Stimulated activated CD4-positive, alpha-beta T cell treated with anti-CD3 and anti-CD28 coated beads, Interleukin-2, amount 100 ng/mL, for 4 hours (primary cell): ENCODE measurements at places on chromosomes 11 and 22.

DNA sequence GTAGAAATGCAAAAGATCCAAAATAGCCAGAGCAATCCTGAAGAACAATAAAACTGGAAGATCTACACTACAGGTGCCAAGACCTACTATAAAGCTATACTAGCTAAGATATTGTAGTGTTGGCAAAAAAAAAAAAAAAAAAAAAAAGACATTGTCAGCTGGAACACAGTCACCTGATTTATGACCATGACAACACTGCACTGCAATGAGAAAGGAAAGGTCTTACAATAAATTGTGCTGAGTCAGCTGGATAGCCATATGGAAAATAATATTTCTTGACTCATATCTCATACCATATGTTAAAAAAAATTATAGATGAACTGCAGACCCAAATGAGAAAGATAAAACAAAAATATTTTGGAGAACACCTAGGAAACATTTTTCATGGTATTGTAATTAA, 3.1 kb upstream of the PANX3 start:
- DNase-seq: no peak

DNA sequence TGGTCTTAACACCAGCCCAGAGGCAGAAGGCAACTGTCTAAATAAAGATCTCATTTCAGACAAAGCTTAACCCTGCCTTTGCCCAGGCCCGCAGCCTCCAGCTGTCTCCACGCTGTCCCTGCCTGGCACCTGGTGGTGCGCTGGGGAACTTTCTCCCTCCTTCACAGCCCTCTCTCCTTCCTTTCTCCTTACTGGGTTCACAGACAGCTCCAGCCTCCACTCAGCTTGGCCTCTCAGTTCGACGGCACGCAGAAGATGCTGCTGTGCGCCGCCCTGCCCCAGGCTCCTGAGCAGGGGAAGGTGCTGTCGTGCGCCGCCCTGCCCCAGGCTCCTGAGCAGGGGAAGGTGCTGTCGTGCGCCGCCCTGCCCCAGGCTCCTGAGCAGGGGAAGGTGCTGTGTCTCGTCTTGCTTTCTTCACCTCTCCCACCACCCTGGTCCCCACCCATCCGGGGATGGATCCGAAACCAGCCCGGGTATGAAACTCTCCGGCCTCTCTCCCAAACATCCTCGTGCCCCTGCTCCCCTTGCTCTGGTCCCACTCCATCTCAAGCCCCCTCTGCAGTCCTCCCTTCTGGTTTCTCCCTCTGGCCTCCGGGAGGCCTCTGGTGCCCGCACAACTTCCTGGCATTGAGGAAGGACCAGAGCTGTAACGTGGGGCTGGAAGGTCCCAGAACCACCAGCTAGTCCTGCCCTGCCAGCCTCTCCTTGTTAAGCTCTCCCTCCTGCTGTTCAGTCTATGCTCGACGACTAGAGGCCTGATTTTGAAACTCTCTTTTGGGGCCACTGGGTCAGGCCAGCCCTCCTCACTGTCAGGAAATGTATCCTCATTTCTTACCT, 22.9 kb upstream of the JAM3 start:
- DNase-seq: no peak

DNA sequence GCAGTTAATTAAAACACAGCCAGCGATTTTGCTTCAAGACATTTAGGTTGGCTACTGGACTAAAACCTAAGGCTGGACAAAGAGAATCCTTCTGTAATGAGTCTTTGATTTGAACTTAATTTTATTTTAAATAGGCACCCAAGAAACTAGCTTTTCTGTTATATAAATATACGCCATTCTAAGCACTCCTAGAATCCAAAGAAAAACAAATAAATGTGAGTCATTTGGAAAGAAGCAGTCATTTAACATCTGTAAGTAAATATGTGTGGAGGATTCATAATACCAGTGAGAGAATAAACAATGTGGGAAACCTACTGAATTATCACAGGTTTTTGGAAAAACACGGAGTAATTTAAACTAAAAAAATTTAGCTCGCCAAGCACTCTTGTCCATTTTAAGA, 1.2 kb upstream of the TECTA start:
- no peak for DNase-seq

DNA sequence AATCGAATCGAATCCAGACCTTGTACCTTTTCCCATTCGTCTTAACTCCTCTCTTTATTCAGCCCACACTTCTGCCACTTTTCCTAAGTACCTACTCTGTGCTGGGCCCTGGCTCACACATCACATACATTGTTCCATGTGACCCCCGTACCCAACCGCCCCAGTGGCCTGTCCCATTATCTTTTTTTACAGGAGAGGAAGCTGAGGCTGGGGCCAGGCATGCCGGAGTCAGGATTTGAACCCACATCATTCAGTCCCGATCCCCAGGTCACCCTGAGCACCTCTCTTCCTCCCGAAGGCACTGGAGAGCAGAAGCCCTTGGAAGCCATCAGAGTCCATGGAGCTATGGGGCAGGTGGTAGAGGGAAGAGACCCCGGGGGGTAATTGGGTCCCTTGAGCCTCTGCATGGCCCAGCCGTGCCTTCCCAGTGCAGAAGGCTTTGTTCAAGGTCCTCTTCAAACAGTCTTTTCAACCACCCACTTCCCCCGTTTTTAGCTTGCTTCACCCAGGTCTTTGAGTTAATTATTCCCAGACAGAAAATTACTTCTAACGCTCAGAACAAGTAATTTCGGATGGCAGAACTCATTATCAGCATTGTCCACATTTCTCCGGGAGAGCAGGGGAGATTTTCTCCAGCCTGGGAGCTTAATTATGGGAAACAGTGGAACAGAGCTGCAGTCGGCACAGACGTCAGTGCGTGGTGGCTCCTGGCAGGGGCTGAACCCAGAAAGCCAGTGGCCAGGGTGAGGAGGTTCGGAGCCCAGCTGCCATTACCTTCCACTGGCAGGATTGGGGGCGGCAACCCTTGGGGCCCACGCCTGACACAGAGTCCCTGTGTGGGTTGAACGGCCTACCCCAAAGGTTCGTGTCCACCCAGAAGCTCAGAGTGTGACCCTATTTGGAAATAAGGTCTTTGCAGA, 82.4 kb upstream of the RTL6 start:
- no peak for DNase-seq

DNA sequence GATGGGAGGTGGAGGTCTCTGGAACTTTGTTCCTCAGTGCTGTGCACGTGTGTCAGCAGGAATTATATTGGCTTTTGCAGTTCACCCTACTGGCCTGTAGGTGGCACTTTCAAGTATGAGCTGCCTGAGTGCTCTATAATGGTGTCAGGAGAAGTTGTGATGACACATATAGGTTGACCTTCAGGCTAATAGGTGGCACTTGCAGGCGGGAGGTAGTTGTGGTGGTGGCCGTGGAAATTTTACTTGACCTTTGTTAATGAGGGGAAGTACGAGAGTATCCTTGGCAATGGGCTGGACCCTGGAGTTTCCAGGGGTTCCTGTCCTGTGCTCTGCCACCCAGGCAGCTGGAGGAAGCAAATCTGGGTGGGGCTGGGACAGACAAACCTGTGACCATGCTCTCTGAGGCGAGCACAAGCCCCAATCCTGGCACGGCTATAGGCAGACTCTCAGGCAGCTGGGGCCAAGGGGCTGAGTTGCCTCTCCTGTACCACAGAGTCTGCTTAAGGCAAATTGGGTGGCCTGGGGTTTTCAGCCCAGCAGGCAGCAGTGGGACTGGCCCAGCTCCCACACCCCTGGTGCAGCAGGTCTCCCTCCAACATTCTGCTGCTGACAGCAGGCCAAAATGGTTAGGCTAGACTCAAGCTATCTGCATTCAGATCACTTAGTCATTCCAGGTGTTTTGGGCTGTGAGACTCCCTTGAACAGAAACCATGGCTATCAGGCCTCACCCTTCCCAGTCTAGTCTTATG, 147.5 kb upstream of the CTSC start:
- DNase-seq: no peak

GRCh38 chr11:18650353-18650752, 16.2 kb upstream of the SPTY2D1 start:
- DNase-seq: no peak

DNA sequence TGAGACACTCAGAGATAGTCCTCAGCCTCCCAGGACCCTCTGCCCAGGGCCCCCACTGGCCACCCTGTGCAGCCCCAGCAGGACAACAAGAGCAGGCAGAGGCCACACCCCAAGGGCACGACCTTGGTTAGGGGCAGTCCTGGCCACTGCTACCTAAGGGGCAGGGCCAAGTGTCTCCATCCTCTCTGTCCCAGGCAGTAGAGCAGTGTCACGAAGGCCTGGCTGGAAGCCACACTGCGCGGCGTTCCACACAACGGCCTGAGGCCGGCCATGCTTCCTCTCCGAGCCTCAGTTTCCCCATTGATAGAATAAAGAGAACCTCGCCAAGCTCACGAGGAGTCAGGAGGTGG, 1074.3 kb downstream of the BRD1 start:
- DNase-seq: no peak

- DNase-seq: no peak
Observed at GRCh38 chr11:7523416-7524210, 9.8 kb downstream of the PPFIBP2 start.

DNA sequence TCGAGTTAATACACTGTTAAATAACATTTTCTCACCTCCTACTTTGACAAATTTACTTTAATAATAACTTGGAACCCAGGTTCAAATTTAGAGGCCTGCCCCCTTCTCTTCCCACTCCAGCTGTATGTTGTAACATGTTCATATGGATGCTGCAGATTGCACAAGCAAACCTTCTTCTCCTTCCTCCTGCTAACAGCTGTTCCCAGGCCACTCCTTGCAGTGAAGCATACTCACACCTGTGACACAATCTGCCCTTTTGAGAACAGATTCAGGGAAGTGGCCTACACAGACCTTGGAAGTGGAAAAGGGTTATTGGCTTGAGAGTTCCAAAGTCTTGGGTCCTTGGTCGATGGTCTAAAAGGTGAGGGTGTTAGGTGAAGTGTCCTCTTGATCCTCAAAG, 131.9 kb downstream of the TEAD1 start:
- DNase-seq: no peak

DNA sequence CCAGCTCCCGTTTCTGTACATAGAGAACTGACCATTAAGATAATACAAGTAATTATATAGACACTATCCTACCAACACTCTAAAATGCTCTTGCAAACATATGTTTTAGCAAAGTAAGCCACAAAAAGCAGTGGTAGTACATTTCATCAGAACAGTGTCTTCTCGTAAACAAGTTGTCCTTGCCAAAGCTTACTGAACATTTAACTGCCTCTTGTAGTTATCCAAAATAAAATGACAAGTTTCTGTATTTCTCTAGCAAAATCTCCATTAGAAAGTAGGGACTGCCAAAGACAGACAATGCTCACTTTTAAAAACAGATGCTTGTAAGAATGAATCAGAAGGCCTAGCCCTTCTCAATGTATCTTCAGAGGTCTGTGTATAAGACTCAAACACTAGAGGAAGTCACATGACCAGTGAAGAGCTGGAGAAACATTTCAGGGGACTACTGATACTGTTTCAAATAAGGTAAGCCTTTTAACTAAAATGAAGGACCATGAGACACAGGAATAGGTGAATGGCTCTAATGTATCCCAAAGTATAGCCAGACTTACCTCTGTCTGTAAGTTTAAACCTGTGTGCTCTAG, 7.8 kb upstream of the ZC3H12C start:
- no peak for DNase-seq

DNA sequence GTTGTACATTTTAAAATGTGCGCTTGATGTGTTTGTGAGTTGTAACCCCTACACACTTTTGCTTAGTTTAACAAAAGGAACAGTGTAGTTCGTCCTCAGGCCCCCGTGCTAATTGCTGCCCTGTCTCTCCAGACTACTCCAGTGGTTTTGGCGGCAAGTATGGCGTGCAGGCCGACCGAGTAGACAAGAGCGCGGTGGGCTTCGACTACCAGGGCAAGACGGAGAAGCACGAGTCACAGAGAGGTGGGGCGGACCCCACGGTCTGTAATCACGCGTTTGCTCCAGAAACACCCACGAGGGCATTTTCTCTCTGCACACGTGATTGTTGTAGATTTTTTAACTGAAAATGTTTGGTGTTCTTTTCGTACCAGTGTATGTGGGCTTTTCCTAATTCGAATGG, 18.6 kb downstream of the CTTN start:
- DNase-seq: no peak

- DNase-seq: no peak
Observed at GRCh38 chr11:47485107-47485506, 36.2 kb upstream of the RAPSN start.

DNA sequence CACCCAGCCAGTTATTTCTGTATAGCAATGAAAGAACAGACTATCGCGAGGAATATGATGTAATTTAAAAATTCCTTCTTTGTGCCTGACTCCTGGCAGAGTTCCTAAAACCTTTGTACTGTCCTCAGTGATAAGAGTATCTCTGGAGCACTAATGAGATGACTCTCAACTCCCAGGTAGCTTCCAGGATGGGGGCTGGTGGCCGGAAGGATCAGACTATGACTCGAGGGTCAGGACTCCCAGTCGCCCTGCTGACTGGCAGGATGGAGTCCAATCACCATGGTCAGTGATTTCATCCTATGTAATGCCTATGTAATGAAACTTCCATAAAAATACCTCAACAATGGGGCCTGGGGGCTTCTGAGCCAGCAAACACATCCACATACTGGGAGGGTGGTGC, 135.1 kb downstream of the SHANK2 start:
- no peak for DNase-seq

DNA sequence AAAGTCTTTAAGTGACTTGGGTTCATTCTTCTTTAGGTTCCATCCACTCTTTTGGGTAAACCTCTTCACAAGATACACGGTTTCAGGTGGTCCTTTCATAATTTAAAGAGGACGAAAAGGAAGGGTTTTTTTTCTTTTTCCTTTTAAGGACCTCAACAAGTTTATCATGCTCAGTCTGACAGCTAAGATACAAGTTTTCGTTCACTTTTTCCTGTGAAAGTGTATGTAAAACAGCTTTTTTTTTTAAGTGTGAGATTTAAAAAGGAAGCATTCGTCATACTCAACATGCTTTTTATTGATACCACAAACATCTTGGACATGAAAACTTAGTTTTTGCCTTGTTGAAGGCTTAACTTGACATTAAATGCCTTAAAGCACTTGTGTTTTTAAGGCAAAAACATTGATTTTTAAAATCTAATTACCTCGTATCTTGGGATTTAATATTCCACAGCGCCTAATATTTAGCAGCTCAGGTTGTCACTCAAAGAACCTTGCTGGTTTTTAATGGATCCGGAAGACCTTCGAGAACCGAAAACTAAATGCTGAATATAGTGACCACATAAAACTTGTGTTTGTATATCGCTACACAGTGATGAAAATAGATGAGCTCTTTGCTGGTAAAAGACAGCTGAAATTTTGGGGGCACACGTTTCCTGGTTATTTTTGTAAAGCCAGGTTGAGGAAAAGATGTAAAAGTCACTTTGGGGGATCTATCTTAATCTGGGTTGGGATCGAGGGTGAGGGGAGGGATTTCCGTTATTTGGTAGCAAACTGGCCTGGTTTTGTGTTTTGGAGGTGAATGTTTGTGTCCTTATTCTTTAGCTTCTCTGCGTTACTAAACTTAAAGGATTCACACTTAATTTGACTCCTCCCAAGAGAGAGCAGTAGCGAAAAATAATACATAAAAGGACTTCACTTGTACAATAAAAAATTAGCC, 2.3 kb downstream of the PCF11 start:
- DNase-seq: no peak

GRCh38 chr11:72111300-72112142, 974 bp downstream of the ANAPC15 start:
- DNase-seq: no peak
